ENCODE measurements at places on chromosomes 1 and 21. TPM values are rescaled to one million over a fixed set of nuclear protein-coding genes. Genes with fewer than 3 reads are reported as not detected.

The CRNN gene
- not detected for polyA plus RNA-seq

GRCh38 chr21:35683664-35684304, 376.5 kb downstream of the SETD4 start:
- DNase-seq, result no peak

The PCP4L1 gene
- 1.1 TPM for polyA plus RNA-seq

The CAMK1G gene
- polyA plus RNA-seq, result 5.5 TPM

DNA sequence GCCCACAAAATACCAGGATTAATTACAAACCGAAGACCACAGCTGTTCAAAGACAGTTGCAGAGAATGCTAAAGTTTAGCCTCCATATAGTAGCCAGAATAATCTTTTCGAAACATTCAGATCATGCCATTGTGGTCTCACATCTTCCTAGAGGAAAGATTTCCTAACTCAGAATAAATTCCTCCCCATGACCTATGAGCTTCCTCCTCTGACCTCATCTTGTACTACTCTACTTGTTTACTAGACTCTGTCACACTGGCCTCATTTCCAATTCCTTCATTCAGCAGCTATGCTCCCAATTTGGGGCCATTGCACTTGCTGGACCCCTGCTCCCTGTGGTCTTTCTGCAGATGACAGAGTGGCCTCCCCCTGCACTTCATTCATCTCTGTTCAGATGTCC, 71.8 kb upstream of the LRRC53 start:
- no peak for DNase-seq

DNA sequence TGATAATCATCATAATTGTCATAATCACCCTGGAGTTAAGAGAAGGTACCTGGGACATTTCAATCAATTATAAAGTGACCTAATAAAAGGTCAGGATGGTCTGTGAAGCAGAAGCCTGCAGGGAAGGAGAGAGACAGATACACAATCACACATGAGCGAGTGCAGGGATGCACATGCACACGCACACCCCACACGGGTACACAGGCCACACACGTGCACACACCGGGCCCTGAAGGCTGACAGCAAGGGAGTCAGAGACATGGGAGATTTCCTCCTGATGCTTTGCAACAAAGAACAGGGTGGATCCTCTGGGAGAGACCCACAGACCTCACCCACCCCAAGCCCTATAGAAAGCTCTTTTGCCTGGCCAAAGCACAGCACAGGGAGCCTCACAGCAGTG, 82.3 kb upstream of the ZC3H12A start:
- no peak for DNase-seq

- no peak for DNase-seq
Observed at GRCh38 chr1:5617179-5617520, 375.1 kb downstream of the NPHP4 start.

- DNase-seq, result no peak
Observed at GRCh38 chr1:64867266-64867665, 99.1 kb downstream of the JAK1 start.

- DNase-seq, result no peak
Observed at GRCh38 chr1:28111157-28111556, 22.7 kb upstream of the EYA3 start.

DNA sequence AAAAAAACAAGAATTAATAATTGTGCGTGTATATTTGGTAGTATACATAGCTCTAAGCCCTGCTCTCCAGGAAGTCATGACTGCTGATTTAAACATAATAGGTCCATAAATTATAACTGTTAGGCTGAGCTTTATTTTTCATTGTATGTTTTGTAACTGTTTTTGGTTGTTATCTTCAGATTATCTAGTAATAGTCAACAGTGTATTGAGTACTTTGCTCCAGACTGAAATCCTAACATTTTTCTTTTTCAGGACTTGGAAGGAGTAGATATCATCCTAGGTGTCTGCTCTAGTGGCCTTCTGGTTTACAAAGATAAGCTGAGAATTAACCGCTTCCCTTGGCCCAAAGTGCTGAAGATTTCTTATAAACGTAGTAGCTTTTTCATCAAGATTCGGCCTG, 90.9 kb downstream of the TMEM200B start:
- DNase-seq, result no peak

Measured in renal pelvis (tissue), 12 donors.